HT1080 (cell line): ENCODE measurements at places on chromosomes 11 and 22.
A peak's percentile ranks its signal among the peaks of the same experiment; 100 is the strongest.

- DNase-seq: peak; percentile 17
Observed at GRCh38 chr11:23932485-23932898, 564.4 kb upstream of the LUZP2 start.

- no peak for DNase-seq
Observed at GRCh38 chr11:79575701-79576100, 134.9 kb upstream of the TENM4 start.

- no peak for DNase-seq
Observed at GRCh38 chr11:33944693-33945424, 53.0 kb upstream of the LMO2 start.

- DNase-seq: no peak
Observed at GRCh38 chr11:33965032-33965431, 73.2 kb upstream of the LMO2 start.
